ENCODE measurements at places on chromosomes 6 and 20.

GRCh38 chr6:41706876-41707564 lies 28.4 kb downstream of the TFEB start:
- no peak for DNase-seq

GRCh38 chr6:30345852-30346251 lies 896 bp downstream of the RPP21 start:
- DNase-seq, result no peak

DNA sequence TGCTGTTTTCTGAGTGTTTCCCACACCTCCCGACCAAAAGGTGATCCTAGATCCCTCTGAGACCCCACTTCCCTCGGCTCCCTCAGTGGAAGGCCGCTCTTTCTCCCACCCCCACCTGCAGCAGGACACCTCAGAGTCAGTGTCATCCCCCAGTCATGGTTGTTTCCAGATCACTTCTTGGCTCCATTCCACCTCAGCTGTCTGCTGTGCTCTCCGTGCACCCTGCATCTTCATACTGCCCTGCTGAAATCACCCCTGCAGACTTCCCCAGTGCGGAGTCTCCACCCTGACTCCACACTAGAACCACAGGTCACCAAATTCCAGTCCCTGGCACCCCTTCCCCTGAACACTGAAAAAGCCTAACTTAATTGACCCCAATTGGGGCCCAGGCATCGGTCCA lies 255.1 kb upstream of the CDYL start:
- DNase-seq, result no peak

- no peak for DNase-seq
Observed at GRCh38 chr20:56552911-56553629, 20.0 kb downstream of the FAM209B start.

DNA sequence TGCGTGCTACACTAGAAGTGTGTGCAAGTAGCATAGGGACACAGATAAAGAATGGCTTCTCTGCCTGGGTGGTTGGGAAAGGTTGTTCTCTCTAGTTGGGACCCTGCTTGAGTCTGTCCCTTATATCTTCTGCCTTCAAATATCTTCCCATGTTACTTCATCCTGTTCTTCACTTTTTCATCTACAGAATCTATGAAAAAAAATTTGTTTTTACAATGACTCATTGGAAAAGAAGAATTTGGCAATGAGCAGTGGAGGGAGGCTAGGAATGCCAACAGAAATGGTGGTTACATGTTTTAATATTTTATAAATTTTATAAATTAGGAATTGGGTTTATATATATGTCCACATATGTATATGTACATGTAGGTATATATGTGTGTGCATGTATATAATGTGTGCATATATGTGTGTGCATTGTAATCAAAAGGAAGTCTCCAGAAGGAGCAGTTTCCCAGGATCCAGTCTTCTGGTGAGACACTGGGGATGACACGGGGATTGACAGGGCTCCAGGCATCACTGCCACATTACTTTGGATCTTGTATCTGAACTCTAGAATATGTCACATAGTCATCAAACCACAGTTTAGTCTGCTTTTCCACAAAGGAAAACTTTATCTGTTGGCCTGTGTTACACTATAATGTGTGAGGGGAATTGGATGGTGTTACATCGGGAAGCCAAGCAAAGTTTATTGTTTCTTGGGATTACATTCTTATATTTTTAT lies 75.3 kb upstream of the RIPOR2 start:
- DNase-seq, result no peak

DNA sequence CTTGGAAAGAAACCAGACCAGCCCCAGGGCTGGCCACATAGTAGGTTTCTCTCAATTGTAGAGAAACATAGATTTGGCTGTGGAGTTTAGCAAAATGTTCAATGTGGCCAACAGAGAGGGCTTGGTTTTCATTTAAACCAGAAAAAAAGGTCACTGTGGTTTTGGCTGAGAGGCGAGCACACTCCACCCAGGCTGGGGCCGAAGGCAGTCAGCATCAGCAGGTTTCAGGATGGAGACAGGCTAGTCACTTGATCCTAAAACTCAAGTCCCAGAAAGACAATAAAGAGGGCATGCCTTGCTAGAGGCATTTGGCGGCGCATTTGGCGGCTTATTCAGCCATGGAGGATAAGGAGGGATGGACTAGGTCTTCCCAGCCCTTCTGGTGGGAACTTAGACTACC lies 73.1 kb downstream of the PRND start:
- no peak for DNase-seq

DNA sequence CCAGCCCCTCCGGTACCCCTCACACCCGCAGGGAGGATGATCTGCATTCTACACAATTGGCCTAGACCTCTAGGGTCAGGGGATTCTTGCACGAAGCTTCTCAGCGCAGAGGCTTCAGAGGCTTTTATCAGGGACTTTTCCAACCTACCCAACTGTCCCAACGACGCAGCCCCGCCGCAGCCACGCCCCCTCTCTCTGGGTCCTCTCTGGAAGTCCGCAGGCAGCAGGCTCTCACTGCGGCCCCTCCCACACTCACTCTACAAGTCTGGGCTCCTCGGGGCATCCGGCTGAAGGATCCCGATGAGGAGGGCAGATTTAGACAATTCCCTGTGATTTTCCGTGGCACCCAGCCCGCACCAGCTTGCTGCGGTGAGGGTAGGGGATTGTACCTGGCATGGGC lies 227.7 kb upstream of the RNF24 start:
- DNase-seq, result no peak

GRCh38 chr20:41428285-41428684 lies 61.7 kb upstream of the EMILIN3 start:
- no peak for DNase-seq

DNA sequence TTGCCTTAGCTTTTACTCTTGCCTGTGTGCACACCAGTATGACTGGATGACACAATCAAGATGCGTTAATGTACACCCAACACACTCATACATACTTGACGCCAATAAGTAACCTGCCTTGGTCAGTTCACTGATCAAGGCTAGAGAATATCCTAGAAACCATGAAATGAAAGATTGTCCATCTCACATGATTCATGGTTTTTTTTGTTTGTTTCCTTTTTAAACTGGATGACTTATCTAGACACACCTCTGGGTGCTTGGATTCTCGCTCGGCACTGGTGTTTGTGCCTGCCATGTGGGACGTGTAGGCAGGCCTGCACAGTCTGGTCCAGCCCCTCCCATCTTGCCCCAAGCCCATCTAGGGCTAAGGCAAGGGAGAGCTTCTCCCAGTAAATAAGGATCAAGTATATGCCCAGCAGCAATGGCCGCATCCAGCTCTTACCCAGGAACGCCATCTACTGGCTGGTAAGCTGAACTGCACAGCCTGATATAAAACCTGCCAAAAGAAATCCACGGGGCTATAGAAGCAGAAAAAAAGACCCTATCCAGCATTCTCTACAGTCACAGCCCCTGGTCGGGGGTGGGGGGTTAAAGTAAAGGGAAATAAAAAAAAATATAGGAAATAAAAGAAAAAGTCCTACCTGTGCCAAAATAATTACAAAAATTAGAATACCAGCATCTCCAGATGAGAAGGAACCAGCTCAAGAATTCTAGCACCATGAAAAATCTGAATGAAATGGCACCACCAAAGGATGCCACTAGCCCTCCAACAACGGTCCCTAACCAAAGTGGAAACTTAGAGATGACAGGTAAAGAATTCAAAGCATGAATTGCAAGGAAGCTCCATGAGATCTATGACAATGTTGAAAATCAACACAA lies 73.3 kb downstream of the OTOR start:
- no peak for DNase-seq

DNA sequence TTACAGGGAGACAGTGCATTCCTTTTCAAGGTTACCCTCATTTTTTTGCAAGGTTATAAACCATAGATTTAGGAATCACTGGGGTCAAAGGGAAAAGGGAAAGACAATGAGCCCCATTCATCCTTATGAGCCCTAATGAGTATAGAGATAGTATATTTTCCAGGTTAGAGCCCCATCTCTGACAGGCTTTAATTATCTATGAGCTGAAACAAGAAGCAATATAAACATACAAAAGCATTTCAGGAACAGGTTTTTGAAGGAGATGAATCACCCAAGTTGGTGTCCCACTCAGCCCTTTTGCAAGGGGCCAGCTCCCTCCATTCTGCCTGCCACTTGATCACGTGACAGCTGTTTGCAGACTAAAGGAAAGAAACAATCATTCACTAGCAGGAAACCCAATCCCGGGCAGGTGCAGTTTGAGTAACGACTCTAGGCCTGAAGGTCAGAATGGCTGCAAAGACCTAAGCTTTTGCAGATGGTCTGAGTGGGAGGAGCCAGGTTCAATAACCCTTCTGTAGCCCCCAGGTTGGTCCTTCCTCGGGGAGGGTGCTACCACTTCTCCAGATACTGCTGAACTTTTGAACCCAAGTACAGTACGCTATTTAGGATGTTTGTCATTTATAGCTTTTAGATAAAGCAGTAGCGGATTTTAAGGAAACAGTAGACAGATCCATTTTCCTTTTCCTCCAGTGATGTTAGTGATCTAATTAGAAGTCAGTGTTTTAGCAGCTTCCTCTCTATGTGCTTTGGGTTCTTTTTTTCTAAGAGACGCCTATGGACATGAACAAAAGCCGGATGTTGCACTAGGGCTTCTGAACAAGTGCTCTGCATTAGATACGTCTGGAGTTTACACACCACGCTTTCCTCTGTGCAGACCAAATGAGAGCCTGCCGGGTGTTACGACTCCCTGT lies 253.2 kb downstream of the SOX4 start:
- no peak for DNase-seq

DNA sequence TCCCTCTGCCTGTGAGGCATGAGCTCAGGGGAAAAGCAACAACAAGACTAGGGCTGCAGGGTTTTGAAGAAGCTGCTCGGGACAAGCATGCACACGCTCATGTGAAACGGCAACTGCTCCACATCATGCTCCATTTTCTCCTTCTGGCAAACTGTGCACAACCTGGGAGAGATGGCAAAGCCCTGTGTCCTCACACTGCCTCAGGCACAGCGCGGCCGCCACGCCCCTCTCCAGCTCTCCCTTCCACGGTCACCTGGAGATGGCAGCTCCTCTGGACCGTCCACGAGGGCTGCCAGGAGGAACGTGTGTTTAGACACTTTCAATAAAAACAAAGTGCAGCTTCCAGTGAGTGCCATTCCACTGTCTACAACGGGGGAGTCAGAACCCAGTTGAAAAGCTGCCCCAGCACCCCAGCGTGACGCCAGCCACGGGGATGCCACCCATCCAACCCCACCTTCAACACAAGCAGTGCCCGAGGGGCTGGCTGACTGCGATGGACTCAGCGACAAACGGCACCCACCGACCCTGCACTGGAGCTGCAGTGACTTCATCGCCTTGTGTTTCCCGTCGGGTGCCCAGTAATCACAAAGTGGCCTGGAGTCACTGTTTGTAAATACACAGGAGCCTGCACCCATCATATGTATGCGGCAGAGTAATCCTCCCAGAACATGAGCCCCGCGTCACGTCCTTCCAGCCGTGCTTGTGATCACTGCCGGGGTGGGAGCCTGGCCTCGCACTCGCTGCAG lies 16.1 kb downstream of the SMOC2 start:
- DNase-seq, result no peak

DNA sequence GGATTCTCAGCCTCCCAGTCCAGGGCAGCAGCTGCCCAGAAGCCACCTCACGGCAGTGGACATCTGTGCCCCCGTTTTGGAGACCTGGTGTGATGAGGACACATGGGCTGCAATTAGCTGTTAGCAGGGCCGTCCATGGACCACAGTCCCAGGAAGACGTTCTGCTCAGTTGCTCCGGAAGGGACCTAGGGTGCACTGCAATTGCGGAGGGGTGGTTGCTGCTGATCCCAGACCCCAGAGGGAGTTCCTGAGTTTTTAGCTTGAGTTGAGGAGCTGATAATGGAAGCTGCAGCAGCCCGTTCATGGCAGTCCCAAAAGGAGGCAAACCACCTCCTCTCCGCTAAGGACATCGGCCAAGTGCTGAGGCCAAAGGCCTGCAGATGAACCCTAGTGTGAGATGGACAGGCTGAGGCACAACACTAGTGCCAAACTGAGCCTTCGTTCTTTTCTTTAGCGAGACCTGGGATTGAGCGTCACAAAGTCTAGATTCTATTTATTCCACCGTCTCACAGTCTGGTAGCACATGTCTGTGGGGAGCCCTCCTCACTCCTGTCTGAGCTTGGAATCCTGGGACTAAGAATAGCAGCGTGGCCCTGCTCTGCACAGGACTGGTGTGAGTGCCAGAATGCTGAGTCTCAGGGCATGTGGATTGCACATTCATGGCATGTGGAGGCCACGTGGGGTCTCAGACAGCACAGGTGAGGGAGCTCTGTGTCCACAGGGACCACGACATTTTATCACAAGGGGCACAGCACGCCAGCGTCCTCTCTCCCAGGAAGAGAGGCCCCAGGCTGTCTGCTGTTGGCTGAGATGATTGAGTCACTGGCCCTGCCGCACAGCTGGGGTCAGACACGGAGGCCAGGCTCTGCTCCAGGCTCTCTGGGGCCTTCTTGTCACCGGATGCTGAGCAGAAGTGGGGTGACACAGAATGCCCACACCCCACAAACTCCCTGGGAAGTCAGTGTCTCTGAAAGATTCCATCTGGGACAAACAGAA lies 113.4 kb downstream of the PSMB1 start:
- DNase-seq, result no peak

DNA sequence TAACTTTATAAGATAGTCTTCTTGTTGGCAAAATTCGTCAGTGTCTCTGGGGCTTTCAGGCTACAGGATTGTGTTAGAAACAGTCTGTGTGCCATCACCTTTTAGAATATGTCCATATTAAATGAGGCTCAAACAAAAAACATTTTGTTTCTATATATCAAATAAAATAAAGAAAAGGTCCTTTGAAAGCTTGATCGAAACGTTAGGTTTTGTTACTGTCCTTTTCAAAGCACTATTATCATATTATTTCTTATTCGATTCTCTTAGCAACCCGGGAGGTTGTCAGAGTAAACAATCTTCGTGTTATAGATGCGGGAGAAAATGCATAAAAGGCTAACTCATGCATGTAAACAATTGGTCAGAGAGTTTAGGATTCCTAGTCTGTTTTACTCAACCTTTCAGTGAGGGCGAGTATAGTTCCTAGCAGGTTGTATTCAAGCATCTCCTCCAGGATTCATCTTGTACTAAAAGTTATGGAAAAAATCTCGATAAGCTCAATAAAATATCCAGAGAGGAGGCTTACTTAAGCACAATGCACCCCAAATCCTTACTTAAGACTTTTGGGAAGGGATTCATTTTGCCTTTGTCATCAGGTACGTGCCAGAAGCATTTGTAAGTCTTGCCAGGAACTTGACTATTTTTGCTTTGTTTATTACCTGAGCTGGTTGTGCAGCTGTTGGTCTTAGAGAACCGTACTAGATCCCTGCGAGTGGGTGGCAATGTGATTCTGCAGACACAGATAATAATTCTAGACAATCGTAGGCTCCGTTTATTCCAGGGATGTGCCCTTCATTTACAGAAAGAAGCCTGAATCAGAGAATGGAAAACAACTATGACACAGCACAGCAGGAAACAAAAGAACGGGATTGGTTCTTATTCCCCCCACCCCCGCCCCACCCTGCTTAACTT lies 159.6 kb upstream of the ZNF217 start:
- DNase-seq, result no peak

DNA sequence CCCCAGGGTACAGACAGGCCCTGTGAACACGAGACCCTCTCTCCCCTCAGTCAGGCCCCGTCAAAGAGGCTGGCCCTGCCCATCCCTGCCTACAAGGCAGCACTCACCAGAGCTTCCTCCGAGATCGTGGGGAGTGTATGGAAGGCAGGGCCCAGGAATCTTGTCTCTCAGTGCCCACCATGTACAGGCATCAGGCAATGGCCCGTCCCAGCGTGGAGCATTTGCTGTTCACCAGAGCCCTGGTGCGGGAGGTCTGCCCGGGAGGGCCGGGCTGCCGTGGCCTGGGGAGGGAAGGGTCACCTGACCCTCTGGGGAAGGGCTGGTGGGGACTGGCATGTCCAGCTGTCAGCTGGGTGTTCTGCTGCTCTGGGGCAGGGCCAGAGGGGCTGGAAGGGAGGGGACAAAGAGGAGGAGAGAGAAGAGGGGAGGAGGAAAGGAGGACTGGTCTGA lies at the start of gene IP6K3:
Gene IP6K3, minus strand, starts transcription at position 255 of the 450 bp plus-strand sequence. CDS start 11,429 bp downstream, outside the sequence.
- DNase-seq, result no peak
